Right renal cortex interstitium (tissue), 3 donors: ENCODE measurements at places on chromosomes 4 and X. TPM values are rescaled to one million over a fixed set of nuclear protein-coding genes. Genes with fewer than 3 reads are reported as not detected.

The GASK1B gene
- polyA plus RNA-seq: 36.8 TPM

The HTR2C gene
- polyA plus RNA-seq: 0.53 TPM

The TEX13C gene
- not detected for polyA plus RNA-seq

The FDCSP gene
- 0.76 TPM for polyA plus RNA-seq

The MAGED4B gene
- polyA plus RNA-seq: 69.8 TPM

The HDAC6 gene
- polyA plus RNA-seq: 140 TPM

The MPP1 gene
- 33.2 TPM for polyA plus RNA-seq

The PNCK gene
- polyA plus RNA-seq: 7.0 TPM

The TRIM61 gene
- 2.2 TPM for polyA plus RNA-seq

The KDR gene
- polyA plus RNA-seq: 61.0 TPM

The RTL3 gene
- polyA plus RNA-seq: not detected
